Keratinocyte (primary cell): ENCODE measurements at places on chromosomes 2 and 18. TPM values are rescaled to one million over a fixed set of nuclear protein-coding genes. Genes with fewer than 3 reads are reported as not detected.
A peak's percentile ranks its signal among the peaks of the same experiment; 100 is the strongest.

- peaks cover 4% of the 10 kb centered on the region for H3K27me3 ChIP-seq
- no peaks in the 10 kb centered on the region for H3K36me3 ChIP-seq
- DNase-seq: no peak
- no peak overlapping the region for H3K4me3 ChIP-seq
Measured at GRCh38 chr2:223047260-223047761, 4.7 kb upstream of the KCNE4 start.

DNA sequence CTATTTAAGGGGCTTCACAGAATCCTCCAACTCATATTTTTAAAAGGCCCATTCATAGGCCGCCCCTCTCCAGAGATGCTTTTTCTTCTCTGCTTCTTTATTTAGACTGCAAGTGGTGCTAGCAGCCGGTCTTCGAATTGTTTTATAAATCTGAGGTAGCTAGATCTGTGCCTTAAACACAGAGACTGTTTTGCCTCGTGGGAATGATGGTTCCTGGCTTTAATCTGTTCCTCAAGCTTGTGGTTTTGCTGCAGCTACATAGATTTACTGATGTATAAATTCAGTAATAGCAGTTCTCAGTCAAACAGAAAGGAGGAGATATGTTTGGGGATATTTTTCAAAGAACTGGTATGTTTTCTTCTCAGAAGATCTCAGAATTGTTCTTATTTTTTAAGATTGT is 45.3 kb downstream of the TNFRSF11A start:
- H3K27me3 ChIP-seq: peaks cover 3% of the 10 kb centered on the region
- H3K27ac ChIP-seq: no peak overlapping the region
- DNase-seq: no peak
- no peak overlapping the region for H3K4me3 ChIP-seq
- H3K36me3 ChIP-seq: no peaks in the 10 kb centered on the region

DNA sequence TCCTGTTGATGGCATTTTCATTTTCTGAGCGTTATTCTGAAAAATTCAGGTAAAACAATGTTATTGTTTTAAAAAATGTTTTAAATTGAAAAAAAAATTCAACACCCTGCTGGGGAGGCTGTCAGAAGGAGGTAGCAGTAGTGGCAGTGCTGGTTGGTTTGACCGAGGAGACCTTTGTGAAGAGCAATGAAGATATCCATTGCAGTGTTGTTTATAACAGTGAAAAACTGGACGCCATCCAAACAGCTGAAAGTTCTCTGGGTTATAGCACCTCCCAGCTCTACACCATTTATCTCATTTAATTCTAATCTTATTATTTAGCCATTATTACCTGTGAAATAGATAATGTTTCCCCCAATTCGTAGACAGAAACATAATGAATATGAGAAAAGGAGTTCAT is 12.6 kb upstream of the ITM2C start:
- H3K27ac ChIP-seq: no peak overlapping the region
- DNase-seq: no peak
- H3K36me3 ChIP-seq: no peaks in the 10 kb centered on the region
- no peaks in the 10 kb centered on the region for H3K27me3 ChIP-seq
- no peaks in the 10 kb centered on the region for H3K4me1 ChIP-seq

The CBLN2 gene
- polyA plus RNA-seq: not detected in 3 replicates

DNA sequence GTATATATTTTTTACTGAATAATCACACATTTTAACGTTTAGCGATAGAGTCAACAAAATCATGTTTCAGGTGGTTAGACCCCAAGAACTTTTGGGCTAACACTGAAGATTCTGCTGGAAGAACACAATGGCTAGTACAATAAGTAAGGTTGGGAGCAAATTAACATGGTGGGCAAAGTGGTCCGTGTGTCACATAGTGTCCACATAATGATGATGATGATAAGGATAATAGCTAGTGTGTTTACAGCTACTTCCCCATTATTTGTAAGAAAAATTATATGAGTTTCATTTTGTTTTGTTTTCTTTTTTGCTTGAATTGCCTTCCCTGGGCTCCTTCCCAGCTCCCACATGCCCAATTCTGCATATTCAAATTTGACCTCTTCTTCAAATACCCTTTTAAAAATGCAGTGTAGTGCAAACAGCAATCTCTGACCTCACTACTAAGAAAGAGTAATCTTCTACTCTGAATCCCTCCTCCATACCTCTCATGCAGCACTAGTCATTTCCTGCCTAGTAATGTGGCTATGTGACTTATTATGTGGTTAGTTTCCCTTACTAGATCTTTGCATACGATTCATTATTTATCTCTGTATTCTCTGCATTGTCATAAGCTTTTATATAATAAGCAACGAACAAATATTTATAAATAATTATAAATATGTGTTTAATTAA is 16.9 kb upstream of the VPS54 start:
- H3K27ac ChIP-seq: no peak overlapping the region
- H3K4me3 ChIP-seq: no peak overlapping the region
- H3K36me3 ChIP-seq: no peaks in the 10 kb centered on the region
- no peaks in the 10 kb centered on the region for H3K27me3 ChIP-seq
- H3K4me1 ChIP-seq: peaks cover 9% of the 10 kb centered on the region

GRCh38 chr2:47264143-47264542 is 109.0 kb upstream of the STPG4 start:
- no peaks in the 10 kb centered on the region for H3K27me3 ChIP-seq
- H3K27ac ChIP-seq: no peak overlapping the region
- no peak for DNase-seq
- H3K4me1 ChIP-seq: peaks cover 2% of the 10 kb centered on the region
- H3K36me3 ChIP-seq: no peaks in the 10 kb centered on the region
- H3K4me3 ChIP-seq: no peak overlapping the region

GRCh38 chr2:8086796-8087479 is 594.9 kb upstream of the ID2 start:
- H3K4me1 ChIP-seq: peaks cover 38% of the 10 kb centered on the region
- H3K36me3 ChIP-seq: no peaks in the 10 kb centered on the region
- DNase-seq: peak; percentile 99
- H3K27me3 ChIP-seq: no peaks in the 10 kb centered on the region
- peak overlapping the region; percentile 65 for H3K27ac ChIP-seq

DNA sequence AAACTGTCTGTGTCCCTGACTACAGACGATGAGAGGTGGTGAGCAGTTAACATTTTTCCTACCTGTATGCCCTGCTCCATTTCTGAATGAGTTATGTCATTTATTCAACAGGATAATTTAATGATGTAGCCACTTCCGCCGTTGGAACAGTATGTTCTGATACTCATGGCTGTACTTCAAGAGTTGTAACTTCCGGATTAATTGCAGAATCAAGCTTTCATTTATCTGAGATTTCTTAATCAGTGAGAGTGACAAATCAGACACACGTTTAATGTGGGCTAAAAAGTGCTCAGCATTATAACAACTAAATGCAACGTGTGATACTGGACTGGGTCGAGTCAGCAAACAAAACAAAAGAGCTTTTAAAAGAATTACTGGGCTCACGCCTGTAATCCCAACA is 107.7 kb downstream of the KCTD1 start:
- H3K27me3 ChIP-seq: no peaks in the 10 kb centered on the region
- H3K4me3 ChIP-seq: no peak overlapping the region
- DNase-seq: no peak
- peaks cover 34% of the 10 kb centered on the region for H3K4me1 ChIP-seq
- no peaks in the 10 kb centered on the region for H3K36me3 ChIP-seq
